ENCODE measurements at places on chromosomes 2 and 18. TPM values are rescaled to one million over a fixed set of nuclear protein-coding genes. Genes with fewer than 3 reads are reported as not detected.

Gene FIGN
- 3.4 TPM for total RNA-seq

Gene CKAP2L
- total RNA-seq, result 2.2 TPM

DNA sequence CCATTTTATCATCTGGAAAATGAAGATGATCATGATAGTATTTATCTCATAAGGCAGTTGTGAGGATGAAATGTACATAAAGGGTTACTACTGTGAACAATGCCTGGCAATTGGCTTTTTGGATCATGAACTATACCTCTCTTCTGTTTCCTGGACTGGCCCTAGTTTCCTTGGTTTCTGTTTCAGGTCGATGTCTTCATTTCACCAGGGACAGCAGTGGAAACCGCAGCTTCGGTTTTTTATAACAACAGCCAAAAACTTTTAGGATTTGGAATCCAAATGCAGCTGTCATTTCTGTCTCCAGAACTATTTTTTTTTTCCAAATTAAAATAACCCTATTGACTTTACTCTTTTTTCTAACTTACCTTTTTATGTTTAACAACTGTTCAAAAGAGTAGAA lies 425.1 kb downstream of the RND3 start:
- no peak for DNase-seq

Gene TTLL4
- total RNA-seq, result 6.7 TPM

Gene RAPH1
- total RNA-seq, result 39.9 TPM

Gene EVX2
- total RNA-seq, result not detected

Gene KIAA2012
- 0.47 TPM for total RNA-seq

DNA sequence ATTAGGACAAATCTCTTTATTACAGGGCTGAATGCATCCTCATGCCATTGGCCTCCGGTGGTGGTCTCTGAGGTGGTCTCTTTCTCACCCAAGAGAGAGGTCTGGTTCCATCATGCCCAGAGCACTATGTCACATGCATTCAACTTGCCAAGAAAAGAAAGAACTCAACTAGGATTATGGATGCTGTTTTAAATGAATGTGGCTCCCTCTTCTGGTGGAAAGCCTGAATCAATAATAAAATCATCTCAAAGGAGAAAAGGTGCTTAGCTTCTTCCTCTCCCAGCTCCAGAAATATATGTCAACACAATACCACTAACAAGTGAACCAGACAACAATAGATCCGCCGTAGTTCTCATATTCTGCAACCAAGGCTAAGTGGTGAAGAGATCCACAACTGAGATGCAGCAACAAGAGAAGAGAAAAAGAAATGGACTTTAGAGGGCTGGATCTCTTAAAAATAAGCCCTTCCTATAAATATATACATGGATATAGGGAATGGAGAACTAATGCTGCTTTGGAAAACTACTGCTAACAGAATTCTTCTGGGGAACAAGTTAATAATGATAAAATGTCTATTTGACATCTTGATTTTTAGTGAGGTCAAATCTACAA lies 396.8 kb downstream of the NCKAP5 start:
- DNase-seq, result no peak

Gene DSG1
- 0.16 TPM for total RNA-seq

- no peak for DNase-seq
Observed at GRCh38 chr2:240247868-240248720, 107.6 kb upstream of the OTOS start.

DNA sequence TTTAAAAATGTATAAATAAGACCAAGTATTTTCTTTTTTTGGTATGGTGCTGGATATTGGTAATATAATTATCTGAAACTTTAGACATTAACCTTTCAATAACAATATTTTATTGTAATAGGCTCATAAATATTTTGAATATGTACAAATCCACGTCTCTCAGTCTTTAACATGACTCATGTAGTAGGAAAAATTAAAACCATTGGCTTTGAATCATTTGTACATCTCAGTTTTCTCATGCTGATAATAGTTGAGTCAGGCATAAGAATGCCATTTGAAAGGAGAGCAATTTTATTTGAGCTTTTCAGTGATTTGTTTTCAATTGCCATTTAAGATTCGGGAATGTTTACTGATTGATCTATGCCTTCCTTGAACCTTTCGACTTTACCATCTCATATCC lies 364.8 kb downstream of the TGIF1 start:
- no peak for DNase-seq

GRCh38 chr2:144519934-144520731 lies at the start of gene ZEB2:
ZEB2 (minus strand) TSS chr2:144520119; CDS start chr2:144517350, 2,769 bp downstream.
- peak; percentile 57 for DNase-seq

DNA sequence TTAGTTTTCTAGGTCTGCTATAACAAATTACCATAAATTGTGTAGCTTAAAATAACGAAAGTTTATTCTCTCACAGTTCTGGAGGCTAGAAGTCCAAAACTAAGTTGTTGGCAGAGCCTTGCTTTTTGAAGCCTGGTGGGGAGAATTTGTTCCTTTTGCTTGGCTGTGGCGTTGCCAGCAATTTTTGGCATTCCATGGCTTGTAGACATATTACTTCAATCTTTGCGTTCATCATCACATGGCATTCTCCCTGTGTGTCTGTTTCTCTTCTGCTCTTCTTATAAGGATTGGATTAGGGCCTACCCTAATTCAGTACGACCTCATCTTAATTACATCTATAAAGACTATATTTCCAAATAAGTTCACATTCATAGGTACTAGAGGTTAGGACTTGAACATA lies 217.7 kb downstream of the MBD5 start:
- no peak for DNase-seq

DNA sequence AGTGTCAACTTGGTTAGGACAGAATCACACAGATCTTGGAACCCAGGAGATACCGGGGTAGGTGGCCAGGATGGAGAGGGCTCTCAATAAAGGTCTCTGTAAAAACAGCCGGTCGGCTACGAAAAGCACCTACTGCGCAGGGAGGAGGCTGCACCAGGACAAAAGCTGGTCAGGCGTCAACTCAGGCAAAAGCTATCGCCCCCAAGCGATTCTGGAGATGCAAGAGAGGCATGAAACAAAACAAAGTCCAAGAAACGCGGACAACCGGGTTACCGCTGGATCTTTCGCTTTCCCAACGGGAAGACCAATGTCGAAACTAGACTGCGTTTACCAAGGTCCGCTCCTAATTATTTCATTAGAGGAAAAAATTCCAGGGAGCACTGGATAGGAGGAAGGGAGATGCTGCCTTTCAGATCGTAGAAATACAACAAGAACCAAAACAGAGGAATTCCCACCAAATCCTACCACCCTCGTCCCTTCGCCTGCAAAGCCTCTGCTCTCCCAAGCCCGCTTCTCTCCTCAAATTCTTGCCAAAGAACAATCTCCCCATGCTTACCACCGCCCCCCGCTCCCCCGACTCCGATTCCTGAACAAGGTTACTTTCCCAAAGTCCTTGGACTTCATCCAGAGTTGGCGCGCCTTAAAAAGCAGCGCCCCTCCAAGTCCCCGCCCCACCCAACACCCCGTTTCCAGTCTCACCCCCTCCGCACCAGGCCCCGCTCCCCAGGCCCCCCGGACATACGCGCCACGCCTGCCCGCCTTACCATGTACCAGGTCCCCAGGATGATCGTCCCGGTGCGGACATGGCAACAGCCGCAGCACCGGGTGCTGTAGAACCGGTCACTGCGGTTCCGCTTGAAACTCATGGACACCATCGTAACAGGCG lies 539 bp downstream of the LAPTM4A start:
- DNase-seq, result peak; percentile 48

DNA sequence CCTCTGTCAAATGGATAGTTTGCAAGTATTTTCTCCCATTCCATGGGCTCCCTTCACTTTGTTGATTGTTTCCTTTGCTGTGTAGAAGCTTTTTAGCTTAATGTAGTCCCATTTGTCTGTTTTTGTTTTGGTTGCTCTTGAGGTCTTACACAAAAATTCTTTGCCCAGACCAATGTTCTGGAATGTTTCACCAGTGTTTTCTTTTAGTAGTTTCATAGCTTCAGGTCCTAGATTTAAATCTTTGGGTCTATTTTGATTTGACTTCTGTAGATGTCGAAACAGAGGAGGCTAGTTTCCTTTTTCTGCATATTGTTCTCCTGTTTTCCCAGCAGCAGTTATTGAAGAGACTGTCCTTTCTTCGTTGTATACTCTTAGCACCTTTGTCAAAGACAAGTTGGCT lies 351.6 kb downstream of the PTPRM start:
- DNase-seq, result no peak

DNA sequence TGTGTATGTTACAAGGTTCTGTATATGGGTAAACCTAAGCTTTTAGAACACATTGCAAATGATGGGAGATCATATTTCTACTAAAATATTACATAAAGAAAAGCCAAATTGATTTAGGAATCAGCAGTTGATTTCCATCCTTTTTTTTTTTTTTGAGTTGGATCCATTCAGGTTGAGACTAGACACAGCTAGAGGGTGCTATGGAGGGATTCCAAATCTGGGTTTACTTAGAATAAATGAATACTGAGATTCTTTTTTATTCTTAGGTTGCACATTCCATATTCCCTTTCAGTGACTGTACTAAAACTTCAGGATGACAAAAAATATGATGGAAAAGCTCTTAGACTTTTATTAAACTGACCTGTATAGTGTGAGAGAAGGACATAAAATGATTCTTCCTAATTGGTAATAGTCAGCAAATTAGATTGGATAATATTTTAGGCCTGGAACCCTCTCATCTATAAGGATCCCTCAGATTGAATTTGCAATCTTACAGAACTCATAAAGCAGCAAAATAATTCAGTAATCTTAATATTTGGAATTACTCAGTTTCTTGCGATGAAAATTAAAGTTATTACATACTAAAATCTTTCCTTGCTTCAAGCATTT lies 183.3 kb upstream of the SESTD1 start:
- DNase-seq, result no peak

GRCh38 chr2:147467441-147467840 lies 377.4 kb upstream of the ACVR2A start:
- no peak for DNase-seq

DNA sequence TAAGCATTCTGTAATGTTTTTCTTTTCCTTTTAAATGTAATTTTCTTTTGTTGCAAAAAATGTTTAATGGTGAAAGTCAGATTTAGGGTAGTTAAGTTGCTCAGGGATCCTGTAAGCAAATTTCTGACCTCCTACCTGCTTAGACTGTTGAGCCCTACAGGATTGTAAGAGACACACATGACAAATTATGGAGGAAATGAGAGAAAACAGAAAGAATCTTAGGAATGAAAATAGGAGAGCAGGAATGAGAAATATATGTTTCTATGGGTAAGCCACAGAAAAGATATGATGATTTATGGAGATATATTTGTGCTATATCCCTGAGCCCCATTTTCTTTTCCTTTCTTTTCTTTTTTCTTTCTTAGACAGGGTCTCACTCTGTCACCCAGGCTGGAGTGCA lies 28.3 kb downstream of the CYBRD1 start:
- no peak for DNase-seq

Gene RGPD3
- 0.94 TPM for total RNA-seq

GRCh38 chr18:55934821-55935220 lies 346.8 kb upstream of the TCF4 start:
- DNase-seq, result no peak

Gene ADCYAP1
- 6.4 TPM for total RNA-seq

Gene MTLN
- 10.1 TPM for total RNA-seq

- no peak for DNase-seq
Observed at GRCh38 chr18:13910501-13910900, 4.8 kb downstream of the MC2R start.

DNA sequence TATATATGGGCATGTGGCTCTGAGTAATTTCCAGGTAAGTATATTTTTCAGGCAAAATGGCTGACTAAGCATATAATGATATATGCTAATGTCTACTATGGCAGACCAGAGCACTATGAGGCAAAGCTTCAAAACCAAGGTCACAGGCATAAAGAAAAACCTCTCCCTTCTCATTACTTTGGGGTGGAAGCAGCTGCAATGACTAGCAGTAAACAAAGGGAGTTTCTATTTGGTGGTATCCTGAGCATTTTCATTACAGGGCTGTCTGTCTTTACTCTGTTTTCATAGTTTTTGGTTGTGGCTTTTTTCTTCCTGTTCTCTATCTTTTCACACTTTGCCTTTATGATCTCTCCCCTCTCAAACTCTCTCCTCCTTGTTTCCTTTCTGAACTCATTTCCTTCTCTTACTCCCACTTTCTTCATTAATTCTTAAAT lies 15.6 kb downstream of the PDE6D start:
- no peak for DNase-seq
